ENCODE measurements at places on chromosomes 13 and 19. TPM values are rescaled to one million over a fixed set of nuclear protein-coding genes. Genes with fewer than 3 reads are reported as not detected.

Gene ZFP82
- total RNA-seq: 5.4 TPM

Gene PEX11G
- total RNA-seq: 1.5 TPM

Gene CEACAM8
- total RNA-seq: not detected

Gene HNRNPA1L2
- total RNA-seq: 10.4 TPM

Gene WTIP
- 1.2 TPM for total RNA-seq

Gene TEX29
- total RNA-seq: not detected

Gene NLRP5
- total RNA-seq: not detected

Gene NANOS3
- total RNA-seq: 0.90 TPM

Gene OR7G2
- total RNA-seq: not detected

Measured in activated CD8-positive, alpha-beta T cell treated with anti-CD3 and anti-CD28 coated beads, Interleukin-2, amount 10 ng/mL, durations not matched to agents 7 days and 5 days (primary cell).